EL (cell line): ENCODE measurements at places on chromosomes 4 and X.

GRCh38 chrX:41338436-41338835, 4.5 kb downstream of the DDX3X start:
- no peak for DNase-seq

- no peak for DNase-seq
These were observed 4.1 kb downstream of the RASGEF1B start for GRCh38 chr4:81467672-81467964.

GRCh38 chr4:37936889-37937498, 23.2 kb upstream of the PTTG2 start:
- DNase-seq = no peak

DNA sequence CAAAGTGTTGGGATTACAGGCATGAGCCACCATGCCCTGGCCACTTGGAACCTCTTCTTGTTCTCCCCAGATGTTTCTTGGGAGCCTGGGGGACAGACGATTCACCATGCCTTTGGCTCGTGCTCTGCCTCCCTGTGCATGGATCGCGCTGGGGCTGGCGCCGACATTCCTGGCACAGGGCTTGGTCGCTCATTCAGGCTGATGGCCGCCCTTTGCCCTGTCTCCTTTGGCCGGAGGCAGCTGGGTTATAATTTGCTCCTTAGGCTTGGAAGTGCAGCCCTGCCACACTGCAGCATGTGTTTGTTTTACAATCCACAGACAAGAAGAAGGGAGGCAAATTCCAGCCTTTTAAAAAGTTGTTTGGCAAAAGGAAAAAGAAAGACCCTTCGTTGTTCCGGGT, 115.3 kb downstream of the AASDH start:
- no peak for DNase-seq

- DNase-seq = no peak
These were observed 5.4 kb upstream of the ACSL1 start for GRCh38 chr4:184831153-184831552.
